Stimulated activated CD8-positive, alpha-beta memory T cell treated with anti-CD3 and anti-CD28 coated beads, Interleukin-15, amount 100 ng/mL, for 4 hours (primary cell): ENCODE measurements at places on chromosomes 5 and 9.
A peak's percentile ranks its signal among the peaks of the same experiment; 100 is the strongest.

DNA sequence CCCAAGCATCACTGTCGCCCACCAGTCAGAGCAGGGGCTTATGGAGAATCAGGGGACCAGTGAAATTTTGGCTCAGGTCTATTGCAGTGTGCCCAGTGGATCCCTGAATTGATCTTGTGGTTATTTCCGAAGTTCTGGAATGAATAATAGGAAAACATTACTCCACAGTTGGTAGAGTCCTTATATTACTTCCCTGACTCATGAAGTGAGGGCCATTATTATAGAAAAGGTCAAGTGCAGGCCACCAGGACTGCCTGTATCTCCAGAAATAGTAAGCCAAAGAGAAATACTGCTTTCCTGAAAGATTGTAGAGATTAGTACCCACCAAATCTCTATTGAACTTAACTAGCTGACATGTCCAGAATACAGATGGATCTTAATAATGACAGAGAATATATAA is 335.0 kb downstream of the NPR3 start:
- DNase-seq, result no peak

- no peak for DNase-seq
Measured at GRCh38 chr9:93459432-93459847, 6.1 kb upstream of the FAM120AOS start.

- no peak for DNase-seq
Measured at GRCh38 chr9:98040212-98040611, 16.3 kb upstream of the NANS start.

GRCh38 chr9:91195372-91196012 is 166.2 kb downstream of the AUH start:
- DNase-seq, result no peak

GRCh38 chr5:111869681-111870080 is 112.7 kb upstream of the NREP start:
- DNase-seq, result no peak

- DNase-seq, result no peak
Measured at GRCh38 chr5:36462295-36463021, 143.9 kb upstream of the SLC1A3 start.

GRCh38 chr5:82147860-82148573 is 130.1 kb downstream of the RPS23 start:
- DNase-seq, result no peak

- no peak for DNase-seq
Measured at GRCh38 chr5:80834710-80835109, 125.5 kb upstream of the RASGRF2 start.

GRCh38 chr9:137648396-137648795 is 29.6 kb downstream of the EHMT1 start:
- DNase-seq, result no peak

- no peak for DNase-seq
Measured at GRCh38 chr9:19510907-19511306, 102.1 kb downstream of the ACER2 start.

DNA sequence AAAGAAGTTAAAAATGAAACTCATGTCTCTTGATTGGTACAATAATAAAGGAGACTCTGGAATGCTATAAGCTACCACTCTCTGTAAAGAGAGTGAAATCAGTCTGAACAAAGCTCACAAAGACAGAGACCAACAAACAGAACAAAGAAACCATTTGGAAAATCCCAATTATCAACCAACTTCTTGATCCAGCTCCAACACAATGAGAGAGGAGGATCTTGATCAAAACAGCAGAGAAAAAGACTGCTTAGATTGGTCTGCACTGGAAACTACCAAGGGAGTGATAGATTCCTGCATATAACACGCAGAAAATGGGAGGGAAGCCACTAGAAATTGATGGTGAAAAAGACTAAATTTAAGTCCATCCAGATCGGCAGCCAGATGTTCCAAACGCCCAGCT is 23.1 kb upstream of the RNF38 start:
- no peak for DNase-seq

GRCh38 chr5:125152044-125152443 is 405.6 kb upstream of the ZNF608 start:
- no peak for DNase-seq

DNA sequence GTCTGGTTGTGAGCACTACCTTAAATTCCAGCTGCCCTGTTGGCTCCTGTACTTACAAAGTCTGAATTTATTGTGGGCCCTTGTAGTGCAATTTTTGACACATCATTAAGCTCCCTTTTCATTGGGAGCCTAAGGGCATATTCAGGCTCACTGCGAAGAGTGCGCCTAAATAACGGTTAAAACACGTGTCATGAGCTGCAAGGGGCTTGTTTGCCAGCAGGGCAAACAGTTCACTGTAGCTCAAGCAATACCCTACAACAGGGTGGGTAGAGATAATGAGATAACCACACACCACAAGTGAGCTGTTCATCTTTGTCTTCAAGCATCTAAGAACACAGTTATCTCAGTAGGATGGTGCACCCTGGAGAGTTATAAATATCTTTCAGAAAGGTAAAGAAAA is 214.2 kb downstream of the SLF1 start:
- DNase-seq, result no peak

DNA sequence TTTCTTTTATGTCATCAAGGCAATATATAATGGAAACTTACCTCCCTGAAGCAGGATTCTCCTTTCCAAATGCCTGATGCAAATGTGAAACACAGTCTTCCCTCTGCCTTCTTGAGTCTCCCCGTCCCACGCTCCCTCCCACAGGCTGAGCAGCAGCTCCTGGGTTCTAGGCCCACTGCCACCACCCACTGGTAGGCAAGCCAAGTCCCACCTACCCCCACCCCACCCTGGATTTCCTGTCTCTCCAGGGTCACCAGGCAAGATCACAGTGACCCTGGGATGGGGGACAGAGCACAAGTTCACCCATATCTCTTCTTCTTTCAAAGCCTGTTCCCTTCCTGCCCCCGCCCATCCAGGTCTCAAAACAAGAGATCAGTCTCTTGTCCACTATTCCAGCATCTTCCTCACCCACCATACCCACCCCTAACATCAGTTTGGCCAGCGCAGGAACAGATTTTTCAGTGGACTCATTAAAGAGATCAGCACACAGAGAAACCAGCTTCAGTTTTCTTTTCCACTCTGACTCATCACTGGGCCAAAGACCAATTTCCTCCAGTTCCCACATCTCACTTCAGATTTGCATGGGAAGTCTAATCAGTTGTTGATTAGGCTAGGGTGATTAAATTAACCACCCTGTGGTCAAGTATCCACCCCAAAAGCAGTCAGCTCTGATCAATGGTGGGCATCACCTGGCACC is 151.5 kb downstream of the ACTL7B start:
- DNase-seq, result no peak

DNA sequence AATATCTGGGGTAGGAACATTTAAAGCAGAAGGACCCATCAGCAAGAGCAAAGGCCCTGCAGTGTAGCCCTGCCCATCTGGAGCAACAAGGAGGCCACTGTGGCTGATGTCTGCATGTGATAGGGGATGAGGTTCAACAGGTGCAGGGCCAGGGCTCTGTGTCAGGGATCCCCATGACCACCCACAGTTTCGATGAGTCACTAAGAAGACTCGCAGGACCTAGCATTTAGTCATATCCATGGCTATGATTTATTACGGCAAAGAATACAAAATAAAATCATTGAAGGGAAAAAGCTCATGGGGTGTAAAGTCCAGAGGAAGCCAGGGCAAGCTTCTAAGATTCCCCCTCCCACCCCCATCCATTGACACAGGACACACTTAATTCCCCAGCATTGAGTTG is 188.6 kb downstream of the ADGRV1 start:
- DNase-seq, result no peak

DNA sequence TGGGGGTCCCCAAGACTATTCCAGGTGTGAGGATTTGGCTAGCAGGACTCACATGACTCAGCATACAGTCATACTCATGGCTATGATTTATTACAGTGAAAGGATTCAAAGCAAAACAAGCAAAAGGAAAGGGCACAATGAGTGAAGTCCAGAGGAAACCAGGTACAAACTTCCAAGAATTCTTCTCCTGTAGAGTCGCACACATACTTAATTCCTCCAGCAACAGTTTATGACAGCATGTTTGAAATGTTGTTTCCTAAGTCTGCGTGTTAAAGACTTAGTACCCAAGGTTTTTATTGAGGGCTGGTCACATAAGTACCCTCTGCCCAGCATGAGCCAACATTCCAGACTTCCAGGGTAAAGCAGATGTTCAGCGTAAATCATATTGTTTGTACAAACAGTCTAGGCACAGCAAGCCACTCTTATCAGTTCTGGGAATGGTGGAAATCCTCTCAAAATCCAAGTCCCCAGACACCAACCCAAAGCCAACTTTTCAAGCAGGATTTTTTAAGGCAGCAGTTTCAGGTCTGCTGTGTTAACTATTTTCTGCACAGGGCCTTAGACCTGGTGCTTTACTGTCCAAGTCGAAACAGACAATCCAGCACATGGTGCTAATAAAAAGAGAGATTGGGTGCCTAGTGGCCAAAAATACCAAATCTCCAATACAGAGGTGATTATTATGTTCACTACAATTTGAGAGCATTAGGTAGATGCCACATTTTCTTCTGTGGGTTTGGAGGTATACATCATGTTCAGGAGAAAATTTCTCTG is 18.6 kb upstream of the RICTOR start:
- DNase-seq, result no peak

- no peak for DNase-seq
Measured at GRCh38 chr5:33843579-33843978, 48.2 kb downstream of the ADAMTS12 start.

DNA sequence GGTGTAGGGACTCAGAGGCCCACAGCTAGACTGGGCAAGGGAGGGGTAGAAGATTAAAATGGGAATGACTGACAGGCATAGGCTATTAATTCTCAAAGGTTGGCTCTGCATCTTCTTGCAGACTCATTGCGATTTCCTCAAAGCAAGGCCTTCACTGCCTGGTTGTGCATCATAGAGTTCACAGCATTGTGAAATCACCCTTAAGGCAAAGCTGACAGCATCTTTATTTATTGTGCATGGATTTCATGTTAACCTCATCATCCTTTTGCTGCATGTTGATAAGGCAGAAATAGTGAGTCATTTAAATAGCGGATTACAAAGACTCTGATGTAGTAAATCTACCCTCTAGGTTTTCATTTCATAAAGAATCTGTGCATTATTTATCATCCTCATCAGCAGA is 13.6 kb upstream of the PALM2AKAP2 start:
- DNase-seq, result no peak

DNA sequence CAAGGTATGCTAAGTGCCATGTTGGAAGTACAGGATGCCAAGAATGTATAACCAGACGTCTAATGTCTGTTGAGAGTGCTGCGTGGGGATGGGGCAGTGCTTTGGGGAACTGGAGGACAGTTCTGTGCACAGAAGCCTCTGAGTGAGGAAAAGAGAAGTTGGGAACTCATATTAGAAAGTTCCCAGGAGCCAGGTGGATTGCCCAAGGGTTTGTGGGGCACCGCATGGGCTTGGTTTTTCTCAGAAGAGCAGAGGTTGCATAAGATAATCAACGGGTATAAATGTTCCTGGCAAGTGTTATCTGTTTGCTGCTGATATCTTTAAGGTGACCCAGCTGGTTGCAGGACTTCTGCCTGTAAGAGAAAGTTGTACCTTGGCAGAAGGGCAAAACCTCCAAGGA is 13.1 kb downstream of the HRH2 start:
- DNase-seq, result no peak

DNA sequence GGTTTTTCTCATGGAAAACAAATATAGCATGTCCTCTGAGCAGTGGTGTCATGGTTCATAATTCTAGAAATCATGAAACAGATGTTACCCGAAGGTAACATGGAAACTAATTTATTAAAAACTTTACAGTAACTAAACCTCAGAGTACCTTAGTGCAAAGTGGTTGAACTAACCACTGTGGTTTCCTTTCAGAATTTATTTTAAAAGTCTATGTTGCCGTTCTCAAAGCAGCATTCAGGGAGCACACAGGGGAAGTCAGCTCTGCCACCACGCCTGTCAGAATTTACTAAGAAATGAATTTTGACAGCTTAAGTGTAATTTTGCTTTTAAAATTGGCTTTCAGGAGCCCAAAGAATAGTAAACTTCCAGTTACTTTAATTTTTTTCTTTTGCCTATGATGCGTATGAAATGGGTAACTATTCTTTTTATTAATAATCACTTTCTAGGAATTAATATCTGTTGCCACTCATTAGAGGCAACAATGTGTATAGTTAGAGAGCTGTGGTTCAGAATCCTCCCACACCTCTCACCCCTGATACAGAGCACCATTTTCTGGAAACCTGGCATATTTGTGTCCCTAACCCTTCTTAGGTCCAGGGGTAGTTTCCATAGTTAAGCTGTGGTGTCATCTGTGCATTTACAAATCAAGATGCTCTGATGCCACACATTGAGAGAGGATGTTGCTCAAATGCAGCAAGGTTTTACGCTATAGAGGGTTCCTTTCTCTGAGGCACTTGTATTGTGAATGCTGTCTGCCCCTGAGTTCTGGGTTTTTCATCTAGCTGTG is 202.6 kb downstream of the ZSWIM6 start:
- no peak for DNase-seq

DNA sequence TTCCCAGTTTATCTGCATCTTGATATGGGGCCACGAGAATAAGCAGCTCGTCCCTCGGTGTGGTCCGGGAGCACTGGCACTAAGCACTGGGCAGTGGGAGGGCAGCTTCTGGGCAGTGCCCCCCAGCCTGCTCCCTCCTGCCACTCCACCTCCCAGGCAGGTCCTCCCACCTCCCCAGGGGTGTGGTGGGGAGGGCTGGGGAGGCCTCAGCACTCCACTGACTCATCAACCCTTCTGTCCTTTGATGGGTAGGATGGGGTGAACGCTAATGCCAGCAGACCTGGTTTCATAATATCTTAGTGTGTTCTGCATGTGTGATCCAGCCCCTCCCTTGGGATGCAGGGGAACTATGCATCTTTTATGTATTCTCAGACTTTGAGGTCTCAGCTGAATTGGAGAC is 62.2 kb upstream of the GNE start:
- no peak for DNase-seq

GRCh38 chr9:6931913-6932312 is 174.1 kb downstream of the KDM4C start:
- DNase-seq, result peak; percentile 11

GRCh38 chr5:100706776-100707175 is 171.6 kb downstream of the FAM174A start:
- DNase-seq, result no peak

- no peak for DNase-seq
Measured at GRCh38 chr9:78682216-78682615, 385.3 kb downstream of the PSAT1 start.

DNA sequence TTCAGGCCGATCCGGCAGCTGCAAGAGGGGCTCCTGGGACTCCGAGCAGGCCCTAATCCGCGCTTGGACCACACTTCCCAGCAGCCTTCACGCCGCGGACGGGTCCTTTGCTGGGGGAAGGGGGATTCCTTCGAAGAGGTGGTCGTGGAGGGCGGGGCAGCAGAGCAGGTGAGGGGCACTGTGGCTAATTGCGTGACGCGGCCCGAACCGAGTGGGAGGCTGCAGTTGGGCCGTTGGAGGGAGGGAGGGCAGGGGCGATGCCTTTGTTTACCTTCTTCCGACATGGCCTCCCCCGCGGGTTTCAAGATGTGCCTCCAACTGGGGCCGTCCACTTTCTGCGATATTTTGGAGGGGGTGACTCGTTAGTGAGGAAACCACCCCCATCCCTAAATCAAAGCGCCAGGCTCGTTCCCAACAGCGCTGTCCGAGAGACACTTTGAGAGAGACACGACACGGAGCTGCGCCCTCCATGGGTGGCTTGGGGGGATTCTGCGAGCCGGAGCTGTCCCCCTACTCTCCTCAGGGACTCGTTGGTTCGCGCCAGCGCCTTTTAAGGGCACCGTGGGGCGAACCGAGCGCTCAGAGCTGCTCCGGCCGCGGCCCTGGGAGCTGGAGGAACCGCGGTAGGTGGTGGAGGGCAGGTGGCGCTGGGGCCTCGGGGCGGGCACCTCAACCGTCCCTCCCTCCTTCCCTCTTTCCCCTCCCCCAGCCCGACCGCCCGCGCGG is at the start of gene FAM53C:
Gene FAM53C, plus strand, starts transcription at position 582 of the 726 bp plus-strand sequence. CDS start 3,070 bp downstream, outside the sequence.
- DNase-seq, result peak; percentile 87

- no peak for DNase-seq
Measured at GRCh38 chr5:140883927-140884697, 2.2 kb downstream of the PCDHA13 start.
